ENCODE measurements at places on chromosomes 2 and 18.

DNA sequence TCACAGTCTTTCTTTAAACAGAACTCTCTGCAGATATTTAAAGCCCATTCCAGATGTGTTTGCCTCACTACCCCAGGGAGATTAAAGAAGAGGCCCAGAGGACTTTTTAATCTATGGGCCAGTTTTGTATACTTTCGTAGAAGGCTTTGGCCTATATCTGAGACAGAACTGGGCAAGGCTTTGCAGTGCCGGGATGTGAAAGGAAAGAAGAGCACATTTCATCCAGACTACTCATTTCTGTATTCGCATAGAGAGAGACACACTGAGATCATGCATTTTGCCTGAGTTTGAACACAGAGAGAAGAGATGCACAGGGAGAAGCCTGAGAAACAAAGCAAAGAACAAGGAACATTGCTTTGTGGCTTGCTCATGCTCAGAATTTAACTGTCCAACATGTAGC lies 54.9 kb upstream of the SLC5A7 start:
- no peak for DNase-seq

DNA sequence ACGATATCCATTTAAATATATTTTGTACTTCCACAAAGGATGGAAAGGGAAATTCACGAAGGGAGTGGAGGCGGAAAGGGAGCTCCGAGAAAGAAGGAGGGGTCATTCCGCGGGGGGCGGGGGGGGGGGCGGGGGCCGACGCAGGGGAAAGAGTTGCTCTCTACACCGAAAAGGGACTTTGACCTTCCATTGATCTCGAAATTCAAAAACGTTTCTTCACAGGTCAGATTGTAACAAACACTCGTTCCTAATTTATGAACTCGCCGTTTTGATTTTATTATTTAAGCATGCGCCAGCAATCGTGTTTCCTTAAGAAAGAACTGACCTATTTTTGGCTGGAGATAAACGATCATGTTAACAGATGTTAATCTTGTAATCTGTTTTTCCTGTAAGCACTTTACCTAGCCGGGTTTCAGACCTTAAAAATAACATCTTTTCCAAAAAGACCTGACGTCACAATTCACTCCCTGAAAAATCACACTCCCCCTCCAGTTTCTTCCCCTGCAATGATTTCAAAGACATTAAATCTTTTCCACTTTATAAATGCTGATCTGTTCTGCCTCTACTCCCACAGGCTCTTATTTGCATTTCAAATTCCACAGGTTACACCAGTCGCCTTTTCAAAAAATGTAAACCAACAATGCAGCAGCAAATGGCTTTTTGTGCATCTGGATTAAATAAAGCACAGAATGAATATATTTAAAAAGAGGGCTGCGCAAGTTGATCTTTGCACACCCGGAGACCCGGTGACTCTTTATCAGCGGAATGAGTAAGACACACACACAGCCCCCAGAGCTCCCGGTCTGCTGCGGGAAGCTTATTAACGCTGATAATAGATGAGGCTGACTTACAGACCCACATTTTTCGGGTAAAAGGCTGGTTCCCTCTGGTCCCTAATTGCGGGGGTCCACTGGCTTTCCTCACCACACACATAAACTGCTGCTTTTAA lies 1.6 kb downstream of the ZNF516 start:
- DNase-seq = peak; percentile 68

GRCh38 chr18:28432339-28432738 lies 255.4 kb upstream of the CDH2 start:
- no peak for DNase-seq

- no peak for DNase-seq
Measured at GRCh38 chr2:239747771-239748170, 277.4 kb downstream of the NDUFA10 start.

GRCh38 chr18:3148930-3149535 lies 70.7 kb downstream of the MYOM1 start:
- DNase-seq = no peak

DNA sequence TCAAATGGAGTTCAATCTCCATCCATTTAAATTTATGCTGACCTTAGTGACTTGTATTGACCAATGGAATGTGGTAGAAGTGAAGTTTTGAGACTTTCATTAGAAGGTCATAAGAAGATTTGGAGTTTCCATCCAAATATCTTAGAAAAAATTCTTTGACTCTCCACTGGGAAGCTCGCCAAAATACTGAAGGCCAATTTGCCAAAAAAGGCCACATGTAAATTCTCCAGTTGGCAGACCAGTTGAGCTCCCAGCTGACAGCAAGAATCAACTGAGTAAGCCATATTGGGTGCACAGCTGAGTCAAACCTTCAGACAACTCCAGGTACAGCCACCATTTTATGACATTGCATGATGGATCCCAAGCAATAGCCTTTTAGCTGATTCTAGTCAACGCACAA lies 228.3 kb upstream of the SETBP1 start:
- no peak for DNase-seq

- no peak for DNase-seq
Measured at GRCh38 chr2:107108556-107108955, 222.6 kb upstream of the ST6GAL2 start.

DNA sequence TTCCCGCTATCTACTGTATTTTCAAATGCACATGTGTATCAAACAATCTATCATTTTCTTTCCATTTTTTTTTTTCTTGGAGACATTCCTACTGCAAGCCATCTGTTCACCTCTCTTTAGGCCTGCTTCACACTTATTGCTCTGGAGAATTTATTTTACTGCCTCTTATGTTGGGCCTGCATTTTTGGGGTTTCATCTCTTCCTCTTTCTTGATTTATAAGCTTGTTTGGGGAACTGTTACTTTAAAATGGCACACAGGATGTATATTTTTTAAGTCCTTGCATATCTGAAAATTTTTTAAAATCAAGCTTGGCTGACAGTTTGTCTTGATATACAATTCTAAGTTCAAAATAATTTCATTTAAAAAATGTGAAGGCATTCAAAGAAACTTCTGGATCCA lies 3.5 kb upstream of the RAB27B start:
- DNase-seq = no peak

GRCh38 chr18:64403784-64404503 lies 255.1 kb upstream of the LINC00305 start:
- peak; percentile 4 for DNase-seq

GRCh38 chr18:25306671-25307070 lies 45.3 kb downstream of the ZNF521 start:
- DNase-seq = no peak

DNA sequence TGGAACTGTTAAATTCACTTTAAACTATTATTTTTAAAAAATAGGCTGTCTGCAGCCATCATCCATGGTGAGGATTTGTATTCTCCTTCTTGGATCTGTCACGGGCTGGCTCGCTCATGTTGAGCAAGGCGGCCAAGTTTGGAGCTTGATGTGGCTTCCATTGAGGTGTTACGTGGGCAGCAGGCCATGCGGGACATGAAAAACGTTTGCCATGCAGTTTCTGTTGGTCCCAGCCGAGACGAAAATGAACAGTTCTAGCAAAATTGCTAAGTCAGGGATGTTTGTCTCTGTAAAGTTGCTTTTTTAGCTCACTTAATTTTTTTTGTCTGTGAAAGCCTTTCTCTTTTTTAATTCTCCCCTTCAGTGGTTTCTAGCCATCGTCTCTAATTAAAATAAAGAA lies 70.2 kb upstream of the MGAT5 start:
- no peak for DNase-seq

- no peak for DNase-seq
Measured at GRCh38 chr2:45435316-45435715, 175.8 kb downstream of the SRBD1 start.

DNA sequence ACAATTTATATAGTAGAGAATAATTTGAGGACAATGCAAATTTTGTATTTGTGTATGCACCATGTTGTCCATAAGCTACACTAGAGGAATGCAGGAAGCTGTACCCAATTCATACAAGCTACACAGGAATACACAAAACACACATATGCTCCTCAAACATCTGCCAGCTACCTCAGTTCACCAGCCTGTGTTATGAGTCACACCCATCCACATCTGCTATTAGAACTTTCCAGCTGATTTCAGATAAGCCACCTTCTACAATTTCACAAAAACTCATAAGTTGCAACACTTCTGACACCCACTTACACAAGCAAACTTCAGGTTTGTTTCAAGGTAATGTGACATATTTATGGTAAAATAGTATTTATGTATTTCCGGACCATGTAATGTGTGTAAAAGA lies 438.9 kb downstream of the SATB2 start:
- no peak for DNase-seq

- no peak for DNase-seq
Measured at GRCh38 chr2:180699657-180700361, 280.6 kb upstream of the UBE2E3 start.

DNA sequence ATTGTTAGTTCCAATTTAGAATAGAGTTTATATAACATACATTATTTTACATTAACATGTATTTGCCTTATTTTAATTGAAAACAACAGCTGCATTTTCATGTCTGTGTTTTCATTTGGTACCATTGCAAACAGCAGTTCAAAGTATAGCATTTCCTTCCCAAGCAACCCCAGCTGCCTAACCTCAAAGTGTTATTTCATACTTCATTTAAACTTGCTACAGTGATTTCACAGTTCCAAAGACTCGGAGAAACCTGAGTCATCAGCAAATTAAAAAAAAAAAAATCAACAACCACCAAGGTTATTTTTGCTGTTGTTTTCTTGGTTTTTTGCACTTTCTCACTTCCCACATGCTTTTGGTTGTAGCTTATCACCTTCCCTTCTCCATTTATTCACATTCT lies 236.5 kb upstream of the SPHKAP start:
- DNase-seq = no peak

DNA sequence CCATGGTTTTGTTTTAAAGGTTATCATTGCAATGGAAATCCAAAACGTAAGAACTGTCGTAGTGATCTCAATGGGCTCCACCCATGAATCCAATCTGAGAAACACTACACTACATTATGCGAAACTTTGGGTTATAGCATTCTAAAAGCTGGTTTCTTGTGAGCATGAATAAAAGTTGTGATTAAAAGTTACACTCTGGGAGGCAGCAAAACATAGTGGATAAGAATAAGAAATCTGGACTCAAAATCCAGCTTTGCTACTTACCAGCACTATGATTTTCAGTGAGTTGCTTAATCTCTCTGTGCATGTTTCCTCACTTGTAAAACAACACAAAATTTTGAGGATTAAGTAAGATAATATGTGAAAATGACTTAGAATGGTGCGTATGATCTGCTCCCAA lies 25.7 kb upstream of the THOC1 start:
- no peak for DNase-seq

DNA sequence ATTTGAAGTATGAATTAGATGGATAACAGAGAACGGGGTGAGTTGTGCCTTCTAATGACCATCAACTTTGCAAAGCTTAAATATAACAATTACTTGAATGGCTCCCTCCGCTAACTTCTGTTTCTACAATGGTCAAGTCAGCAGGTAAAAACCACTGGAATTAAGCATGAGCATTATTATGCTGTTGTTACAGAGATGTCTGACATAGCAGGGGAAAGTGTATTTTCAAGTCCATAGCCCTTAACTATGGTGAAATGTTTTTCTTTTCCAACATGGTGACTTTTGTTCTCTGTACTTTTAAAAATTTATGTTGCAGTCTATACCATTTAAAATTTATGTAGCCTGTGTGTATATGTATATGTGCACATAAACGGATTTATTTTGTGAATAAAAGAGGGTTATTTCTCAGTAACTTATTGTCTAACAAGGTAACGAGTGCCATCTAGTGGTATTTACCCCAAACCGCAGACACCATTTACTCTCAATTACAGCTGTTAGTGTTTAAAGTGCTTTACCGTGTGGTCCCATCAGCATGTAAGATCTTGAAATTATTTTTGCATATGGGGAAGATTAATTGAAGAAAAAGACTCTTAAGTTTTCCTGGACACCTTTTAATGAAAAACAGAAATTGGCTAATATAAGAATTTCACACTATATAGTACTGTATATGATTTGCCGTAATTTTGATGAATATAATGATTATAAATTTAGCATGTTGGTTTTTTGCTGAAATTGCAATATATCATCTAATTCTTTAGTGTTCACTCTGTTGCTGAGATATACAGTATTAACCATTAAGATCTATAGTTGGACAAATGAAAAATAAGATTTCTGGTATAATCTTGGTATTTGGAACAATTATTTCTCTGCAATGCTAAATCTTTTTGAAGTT lies 78.2 kb downstream of the UBE2E3 start:
- peak; percentile 47 for DNase-seq

DNA sequence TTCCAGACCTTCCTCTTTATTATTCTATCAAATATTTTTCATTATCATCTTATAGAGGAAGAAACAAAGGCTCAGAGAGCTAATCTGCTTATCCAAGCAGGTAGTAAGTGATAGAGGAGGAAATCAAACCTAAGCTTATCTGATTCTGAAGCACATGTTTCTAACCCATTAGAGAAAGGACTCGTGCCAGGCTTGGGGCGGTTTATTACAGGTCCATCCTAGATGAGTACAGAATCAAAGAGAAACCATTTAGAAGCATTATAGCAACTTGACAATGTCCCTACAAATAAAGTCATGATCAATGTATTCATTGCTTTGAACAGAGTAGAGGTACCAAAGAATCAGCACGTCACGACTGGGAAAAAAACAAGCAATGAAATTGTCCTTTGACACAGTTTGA lies 303.0 kb downstream of the CYRIA start:
- DNase-seq = no peak

DNA sequence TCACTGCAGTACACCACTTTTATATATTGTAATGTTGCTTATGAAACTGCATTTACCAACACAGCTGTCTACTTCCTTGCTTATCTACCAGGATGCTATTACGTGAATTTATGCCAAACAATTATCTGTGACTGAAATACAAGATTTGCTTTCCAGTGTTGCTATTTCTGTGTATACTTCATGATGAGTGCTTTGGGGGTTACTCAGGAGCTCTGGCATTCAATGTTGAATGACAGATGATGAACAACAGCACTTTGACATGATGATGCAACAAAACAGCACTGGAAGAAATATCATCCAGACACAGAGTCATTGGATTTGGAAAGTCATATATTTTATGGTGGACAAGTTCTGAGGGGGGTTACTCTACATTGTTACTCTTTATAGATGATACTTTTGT lies 125.8 kb downstream of the NETO1 start:
- no peak for DNase-seq

DNA sequence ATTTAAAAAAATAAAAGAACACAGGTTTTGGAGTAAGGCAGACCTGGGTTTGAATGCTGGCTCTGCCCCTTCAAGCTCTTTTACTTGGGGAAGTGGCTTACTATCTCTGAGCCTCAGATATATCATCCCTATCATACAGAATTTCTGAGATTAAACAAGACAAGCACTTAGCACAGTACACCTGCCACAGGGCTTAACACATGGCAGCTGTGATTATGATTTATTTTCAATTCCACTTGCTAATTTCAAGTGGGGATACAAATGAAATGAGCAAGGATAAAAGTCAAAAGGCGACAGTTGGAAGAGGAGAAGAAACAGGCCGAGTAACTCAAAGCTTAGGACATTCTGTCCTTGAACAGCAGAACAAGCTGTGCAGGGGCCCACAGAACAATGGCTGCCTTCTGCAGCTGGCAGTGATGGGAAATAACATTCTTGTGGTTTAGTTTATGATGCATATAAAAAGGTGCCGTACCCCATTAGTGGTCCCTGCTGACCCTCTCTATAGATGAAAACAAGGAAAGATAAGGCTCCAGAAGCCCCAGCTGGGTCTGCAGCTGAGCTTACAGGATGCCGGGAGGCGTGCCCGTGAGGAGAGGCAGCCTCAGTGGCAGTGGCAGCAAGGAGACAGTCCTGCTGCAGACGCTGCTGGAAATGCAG lies 45.3 kb downstream of the KIF3C start:
- no peak for DNase-seq

Measured in AML-193 (cell line).